Progenitor cell of endocrine pancreas (in vitro differentiated cells): ENCODE measurements at places on chromosomes 2 and 18. TPM values are rescaled to one million over a fixed set of nuclear protein-coding genes. Genes with fewer than 3 reads are reported as not detected.
A peak's percentile ranks its signal among the peaks of the same experiment; 100 is the strongest.

Gene COL5A2
- total RNA-seq: 4.5 and 6.4 TPM in 2 replicates

Gene TANC1
- 29.8 and 33.8 TPM in 2 replicates for total RNA-seq

Gene ABCG5
- not detected in 2 replicates for total RNA-seq

Gene MRPL44
- 26.1 and 27.3 TPM in 2 replicates for total RNA-seq

Gene CACNB4
- total RNA-seq: 2.3 and 2.5 TPM in 2 replicates

Gene LHCGR
- total RNA-seq: not detected in 2 replicates

GRCh38 chr2:88096708-88097107 is 29.1 kb downstream of the SMYD1 start:
- no peak for DNase-seq

DNA sequence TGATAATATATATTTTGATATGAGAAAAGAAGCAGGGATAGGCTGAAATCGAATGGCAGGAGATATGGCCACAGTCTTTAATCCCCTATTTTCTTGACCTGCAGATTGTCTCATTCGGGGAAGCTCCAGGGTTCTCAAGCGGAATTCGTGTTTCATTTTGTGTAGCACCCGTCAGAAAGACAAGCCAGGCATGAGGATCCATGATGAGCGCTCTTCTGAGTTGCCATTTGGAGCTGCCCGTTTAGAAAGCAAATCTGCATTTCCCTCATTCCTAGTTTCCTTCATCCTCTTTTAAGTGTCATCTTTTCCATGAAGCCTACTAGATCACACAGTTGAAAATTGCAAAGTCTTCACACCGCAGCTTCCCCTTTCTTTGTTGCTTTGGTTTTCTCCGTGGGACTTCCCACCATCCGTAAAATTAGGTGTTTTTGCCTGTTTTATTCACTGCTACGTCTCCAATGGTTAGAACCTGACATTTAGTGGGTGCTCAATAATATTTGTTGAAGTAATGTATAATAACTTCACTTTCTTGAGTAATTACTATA is 16.9 kb downstream of the HNMT start:
- no peak for DNase-seq

DNA sequence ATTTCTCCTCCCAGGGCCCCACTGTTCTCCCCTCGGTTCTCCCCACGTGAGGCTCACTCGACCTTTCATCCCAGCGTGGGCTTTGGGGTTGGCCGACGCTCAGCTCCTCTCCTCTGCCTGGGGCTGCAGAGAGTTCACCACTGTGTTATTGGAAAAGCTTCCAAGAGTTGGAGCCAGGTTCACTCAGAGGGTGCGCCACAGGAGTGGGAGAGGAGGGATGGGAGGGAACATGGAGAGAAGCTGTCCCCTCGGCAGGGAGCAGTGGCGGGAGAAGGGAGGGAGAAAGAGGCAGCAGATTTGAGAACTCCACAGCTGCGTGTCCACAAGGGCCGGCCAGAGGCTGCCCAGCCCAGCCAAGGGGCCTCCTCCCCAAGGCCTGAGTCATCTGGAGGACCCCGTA is 197.1 kb upstream of the SMAD2 start:
- DNase-seq: no peak

DNA sequence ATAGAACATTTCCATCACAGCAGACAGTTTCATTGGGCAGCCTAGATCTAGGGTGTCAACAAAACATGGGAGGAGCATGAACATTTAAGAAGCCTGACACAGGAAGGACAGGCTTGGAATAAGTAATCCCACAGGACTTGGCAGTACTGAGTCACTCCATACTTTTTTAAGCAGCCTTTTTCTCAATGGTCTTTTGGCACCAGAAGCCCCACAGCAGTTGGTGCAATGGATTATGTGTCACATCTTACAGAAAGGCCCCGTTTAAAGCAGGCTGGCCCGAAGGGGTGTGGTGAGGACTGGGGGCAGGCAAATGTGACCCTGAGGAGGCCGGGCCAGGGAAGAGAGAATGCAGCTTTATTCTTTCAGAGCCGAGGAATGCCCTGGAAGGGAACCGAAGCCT is 26.6 kb downstream of the SPTBN1 start:
- DNase-seq: no peak

DNA sequence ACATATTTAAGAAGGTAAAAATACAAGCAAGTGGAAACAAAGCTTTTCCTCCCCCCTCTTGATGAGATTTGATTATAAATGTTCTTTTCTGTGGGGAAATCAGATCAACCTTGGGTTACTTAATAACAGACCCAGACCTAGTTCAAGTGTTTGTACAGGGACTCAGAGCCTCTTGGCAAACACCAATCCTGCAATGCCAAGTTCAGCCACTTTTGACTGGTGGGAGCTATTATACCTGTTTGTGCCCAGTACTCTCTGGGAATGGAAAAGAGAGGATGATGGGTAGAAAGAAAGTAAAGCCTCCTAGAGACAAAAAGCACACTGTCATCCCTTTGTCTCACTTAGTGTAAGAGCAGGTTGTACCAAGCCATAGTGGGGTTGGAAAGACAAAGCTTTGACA is 63.8 kb upstream of the EPHA4 start:
- no peak for DNase-seq

DNA sequence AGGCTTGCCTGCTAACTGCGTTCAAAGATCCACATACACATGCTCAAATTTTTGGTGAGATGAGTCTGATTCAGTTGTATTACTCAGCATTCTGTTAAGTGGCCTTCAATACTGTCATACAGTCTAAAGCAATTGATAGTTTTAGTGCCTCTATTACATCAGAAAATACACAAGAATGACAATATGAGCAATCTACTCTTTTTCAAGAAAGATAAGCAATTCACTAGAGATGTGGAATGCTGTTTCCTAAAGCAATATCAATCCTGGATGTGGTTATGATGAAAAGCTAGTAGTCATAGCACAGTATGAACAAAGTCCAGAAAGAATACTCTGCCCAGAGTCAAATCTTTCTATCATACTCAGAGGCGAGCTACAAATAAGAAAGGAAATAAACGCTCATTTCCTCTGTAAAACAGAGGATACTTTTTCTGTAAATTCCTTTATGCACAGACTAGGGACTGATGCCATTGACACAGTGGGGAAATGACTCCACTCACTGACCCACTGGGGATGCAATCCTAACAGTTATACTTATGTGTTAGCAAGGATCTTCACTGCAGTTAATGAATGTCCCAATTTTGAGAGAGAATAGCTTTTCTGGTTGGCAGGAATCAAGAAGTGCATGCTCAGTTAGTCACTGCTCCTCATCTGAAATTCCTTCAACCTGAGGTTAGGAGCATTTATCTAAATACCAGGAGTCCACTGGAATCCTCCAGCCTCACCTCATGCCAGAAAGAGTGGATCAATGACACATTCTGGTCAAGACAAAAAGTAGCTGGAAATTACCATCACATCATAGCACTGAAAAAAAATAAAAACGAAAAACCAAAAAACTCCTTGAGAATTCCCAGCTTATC is 83.3 kb downstream of the PDE11A start:
- DNase-seq: no peak

- DNase-seq: no peak
Observed at GRCh38 chr2:65071499-65072180, 15.4 kb downstream of the CEP68 start.

DNA sequence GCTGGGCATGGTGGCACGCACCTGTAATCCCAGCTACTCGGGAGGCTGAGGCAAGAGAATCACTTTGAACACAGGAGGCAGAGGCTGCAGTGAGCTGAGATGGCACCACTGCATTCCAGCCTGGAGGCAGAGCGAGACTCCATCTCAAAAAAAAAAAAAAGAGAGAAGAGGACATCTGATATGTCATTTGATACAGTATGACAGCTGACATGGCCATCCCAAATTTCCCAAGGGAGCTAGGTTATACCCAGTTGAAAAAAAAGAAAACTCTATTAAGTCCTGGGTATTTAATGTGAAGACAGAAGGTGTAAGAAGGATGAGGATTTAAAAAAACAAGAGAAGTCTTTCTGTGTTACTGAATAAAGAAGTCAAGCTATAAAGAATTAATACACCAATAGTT is 23.3 kb downstream of the CLASP1 start:
- DNase-seq: no peak

DNA sequence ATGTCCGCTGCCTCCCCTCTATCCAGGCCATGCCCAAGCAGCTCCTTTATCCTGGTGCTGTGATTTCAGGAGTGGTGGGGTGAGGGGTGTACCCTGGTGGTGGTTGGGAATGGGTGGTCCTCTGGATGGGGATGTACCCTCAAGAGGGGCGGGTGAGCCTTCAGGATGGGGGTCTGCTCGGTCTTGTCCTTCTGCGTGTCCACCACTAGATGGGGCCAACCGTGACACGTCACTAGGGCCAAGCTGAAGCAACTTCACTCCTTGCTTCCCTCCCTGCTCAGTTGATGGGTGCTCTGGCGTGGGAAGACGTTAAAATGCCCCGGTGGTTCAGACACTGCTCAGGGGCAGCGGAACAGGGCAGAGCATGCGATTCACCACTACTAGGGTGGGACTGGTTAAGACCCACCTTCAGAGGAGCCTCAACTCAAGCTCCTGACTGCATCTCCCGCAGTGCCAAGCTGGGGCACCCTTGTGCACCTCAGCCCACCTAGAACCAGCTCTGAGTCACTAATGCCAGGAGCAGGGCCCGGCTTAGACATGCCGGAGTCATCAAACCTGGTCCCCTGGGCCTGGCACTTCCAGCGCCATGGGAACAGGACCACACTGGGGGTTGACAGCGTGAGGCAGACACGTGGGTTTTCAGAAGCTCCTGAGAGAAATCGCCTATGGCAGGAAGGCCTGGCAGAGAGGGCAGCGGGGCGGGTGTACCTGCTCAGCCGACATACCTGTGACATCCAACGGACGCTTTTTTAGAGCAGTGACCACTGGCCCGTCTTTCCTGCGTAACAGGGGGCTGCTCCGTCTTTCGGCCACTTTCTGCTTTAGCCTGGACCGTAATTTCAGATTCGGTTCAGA is 256.7 kb downstream of the HDAC4 start:
- peak; percentile 24 for DNase-seq

GRCh38 chr18:62128157-62128556 is 58.7 kb downstream of the PIGN start:
- DNase-seq: no peak

- DNase-seq: no peak
Observed at GRCh38 chr2:46098621-46099062, 198.6 kb upstream of the EPAS1 start.

DNA sequence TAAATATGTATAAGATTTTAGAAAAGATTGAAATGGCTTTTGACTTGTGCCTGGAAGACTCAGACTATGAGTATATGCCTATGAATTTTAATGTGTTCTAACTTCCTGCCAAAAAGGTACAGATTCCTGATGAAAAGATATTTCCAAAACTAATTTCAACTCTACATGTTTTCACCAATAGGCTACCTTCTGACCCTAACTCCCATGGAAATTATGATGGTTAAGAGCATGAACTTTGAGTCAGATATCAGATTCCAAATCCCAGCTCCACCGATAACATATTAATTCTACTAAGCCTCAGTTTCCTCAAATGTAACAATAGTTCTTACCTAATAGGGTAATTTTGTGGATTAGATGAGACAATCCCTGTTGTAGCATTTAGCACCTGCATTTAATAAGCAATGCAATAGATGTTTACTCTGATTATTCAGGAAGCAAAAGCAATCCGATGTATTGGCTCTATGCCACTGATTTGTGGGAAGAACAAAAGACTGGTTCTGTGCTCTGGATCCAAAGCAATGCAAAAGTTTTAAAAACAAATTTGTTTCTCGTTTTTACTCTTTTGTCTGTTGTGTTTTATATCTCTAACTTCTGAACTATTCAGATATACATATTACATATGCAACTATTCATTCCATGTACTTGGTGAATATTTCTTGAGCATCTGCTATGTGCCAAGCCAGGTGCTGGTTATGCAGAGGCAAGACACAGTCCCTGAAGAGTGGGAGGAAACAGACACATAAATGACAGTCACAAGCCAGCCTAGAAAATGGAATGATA is 115.4 kb downstream of the GATA6 start:
- DNase-seq: no peak

DNA sequence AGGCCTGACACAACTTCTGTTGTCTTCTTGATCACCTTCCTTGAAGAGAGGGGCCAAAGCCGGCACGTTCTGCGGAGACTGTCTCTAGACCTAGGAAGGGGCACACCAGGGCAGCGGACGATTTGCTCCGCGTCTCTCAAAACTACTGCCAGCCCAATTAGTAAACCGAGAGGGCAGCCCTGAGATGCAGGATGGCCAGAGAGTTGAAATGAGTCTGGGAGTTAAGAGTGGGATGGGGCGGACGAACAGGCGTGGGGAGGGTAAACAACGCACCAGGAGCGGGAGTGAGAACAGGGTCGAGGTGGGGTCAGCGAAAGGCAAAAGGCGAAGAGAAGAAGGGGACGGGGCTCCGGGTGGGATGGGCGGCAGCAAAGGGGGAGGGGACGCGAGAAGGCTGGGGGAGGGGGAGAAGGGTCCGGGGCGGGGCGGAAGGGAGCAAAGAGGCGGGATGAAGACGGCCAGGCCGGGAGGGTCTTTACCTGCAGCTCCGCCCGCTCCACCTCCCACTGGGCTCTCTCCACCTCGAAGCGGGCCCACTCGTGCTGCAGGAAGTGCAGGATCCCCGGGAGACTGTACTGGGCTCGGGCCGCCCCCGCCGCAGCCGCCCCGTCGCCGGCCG is 476 bp downstream of the STRN start:
- DNase-seq: peak; percentile 58

GRCh38 chr2:167814881-167815718 is 432.3 kb downstream of the STK39 start:
- DNase-seq: no peak

GRCh38 chr2:68031043-68031442 is 31.8 kb downstream of the C1D start:
- no peak for DNase-seq

DNA sequence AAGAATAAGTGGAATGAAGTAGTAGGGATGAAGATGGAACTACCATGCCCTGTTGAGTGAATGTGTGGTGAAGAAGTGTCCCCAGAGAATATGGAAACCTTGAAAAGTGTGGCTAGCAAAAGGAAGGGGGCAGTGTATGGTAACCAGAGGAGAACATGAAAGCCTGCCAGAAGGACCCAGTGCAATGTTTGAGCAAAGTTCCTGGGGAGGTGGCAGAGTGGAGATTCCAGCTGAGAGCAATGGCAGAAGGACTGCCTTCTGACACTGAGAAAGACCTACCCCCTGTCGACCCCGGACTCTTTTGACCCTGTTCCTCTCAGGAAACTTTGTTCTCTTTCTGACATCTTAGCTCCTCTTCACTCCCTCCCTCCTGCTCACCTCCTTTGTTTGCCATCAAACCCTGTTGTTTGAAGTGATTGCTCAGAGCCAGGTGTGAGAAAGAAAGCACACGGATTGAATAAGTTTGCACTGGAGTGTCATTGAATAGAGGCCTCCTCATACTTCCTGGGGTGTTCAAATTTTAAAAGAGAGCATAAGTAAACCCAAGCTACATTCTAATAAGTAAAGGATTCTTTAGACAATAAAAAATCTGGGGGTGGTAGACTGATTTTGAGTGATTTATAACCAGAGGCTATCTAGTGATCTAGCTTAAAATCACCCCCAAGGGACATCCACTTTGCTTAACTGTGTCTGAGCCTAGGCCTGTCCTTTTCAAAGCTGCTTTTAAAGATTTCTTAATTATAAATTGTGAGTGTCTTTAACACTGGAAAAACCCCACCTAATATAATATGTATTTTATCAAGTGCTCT is 57.1 kb downstream of the TRIB2 start:
- no peak for DNase-seq
